Kasumi-1 (cell line): ENCODE measurements at places on chromosomes 7 and 10.

GRCh38 chr10:95425592-95426465 is 135.0 kb upstream of the PDLIM1 start:
- no peak for DNase-seq

- DNase-seq: no peak
Observed at GRCh38 chr7:82345886-82346285, 97.7 kb downstream of the CACNA2D1 start.

DNA sequence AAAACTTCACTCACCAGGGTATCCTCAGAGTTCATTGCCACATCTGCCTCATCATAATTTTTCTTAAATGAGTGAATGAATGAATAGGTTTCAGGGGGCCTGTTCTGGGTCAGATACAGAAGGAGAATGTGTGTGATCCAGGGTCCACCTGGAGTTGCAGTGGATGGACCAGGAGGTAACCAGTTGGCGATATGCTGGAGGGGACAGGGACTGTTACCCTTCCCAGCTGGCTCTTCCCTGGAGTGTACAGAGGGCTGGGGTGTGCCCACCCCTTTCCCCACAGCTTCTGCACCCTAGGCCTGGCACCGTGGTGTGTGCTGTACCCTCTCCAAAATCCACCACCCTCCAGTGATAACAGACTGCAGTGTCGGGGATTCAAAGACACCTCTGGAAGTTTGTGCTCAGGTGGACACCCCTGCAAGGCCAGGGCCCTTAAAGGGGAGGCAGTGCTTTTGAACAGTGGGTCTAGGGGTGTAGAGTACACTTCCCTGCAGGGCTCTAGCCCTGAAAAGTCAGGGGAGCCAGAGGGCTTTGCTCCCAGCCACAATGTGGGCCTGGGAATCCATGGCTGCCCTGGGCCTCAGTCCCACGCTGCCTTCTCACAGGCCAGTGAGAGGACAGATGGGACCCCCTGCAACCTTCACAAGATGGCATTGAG is 134.4 kb upstream of the UNC5B start:
- no peak for DNase-seq

DNA sequence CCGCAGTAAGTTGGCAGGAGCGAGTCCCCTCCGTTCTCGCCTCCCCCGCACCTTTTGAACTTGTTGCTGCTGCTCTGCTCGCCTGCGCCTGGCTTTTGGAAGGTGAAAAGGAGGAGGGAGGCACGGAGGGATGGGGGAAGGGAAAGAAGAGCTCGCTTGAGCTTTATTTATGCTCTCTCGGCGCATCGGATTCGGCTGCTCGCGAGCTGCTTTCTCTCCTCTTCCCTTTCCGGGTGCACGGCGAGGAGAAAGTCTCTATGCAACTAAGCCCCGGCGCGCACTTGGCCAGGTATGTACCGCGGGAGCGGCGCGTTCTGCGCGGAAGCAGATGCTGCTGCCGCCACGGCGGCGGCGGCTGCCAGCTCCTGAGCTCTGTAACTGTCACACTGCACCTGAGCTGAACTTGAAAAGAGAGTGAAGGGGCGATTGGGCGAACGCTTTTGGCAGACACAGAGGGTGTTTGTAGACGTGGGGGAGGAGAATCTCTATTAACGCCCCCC is 551 bp downstream of the KCND2 start:
- no peak for DNase-seq

DNA sequence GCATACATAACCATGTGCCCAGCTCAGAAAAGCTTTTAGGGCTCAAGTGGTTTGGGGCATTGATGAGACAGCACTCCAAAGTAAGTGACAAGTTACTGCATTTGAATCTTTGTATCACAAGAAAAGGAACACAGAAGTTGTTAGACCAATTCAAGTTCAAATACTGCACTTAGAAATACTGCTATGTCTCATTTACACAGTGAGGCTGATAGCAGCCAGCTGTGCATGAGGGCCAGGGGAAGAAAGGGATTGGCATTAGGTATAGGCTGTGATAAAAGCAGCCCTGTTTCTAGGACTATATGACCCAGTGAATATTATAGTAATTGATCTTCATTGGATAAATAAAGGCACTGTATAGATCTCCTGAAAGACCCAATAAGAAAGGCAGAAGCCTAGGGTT is 197.8 kb upstream of the SORCS1 start:
- no peak for DNase-seq

DNA sequence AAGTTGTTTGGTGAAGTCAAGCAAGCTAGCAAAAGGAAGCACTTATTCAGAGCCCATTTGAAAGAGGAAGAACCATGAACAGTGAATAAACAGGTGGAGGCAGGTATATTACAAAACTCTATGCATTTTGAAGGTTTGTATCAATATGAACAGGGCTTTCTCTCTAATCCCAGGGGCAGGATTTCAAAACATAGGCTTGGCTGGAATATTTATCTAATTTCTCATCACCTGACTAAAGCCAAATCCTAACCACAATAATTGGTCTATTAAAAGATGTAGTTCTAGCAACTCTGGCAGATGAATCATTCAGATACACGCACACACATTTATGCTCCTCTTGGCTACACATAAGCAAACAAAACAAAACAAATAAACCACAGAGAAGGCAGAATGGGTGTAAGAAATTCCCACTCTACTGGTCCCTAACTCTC is 554.4 kb downstream of the INHBA start:
- no peak for DNase-seq
